ENCODE measurements at places on chromosomes 2 and 18.

- DNase-seq = no peak
Measured at GRCh38 chr2:236550290-236550689, 19.3 kb upstream of the ACKR3 start.

DNA sequence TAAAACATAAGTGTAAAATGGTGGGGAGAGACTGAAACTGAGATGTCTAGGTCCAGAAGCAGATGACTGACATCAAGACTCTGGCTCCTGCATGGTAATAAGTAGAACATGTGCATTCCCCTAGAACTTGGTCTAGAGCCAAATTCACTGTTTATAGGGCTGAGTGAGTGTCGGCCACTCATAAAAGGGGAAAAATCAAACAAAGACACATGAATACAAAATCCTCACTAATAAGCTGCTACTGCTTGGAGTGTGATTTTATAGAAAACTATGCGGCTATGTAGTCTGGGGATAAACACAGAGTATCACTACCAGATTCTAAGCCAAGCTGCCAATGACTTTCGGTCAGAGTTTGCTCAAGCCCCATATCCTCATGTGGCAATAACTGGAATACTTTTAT lies 1080.8 kb upstream of the DDX18 start:
- DNase-seq = no peak

- DNase-seq = peak; percentile 24
Measured at GRCh38 chr18:78542204-78542603, 437.4 kb upstream of the SALL3 start.

DNA sequence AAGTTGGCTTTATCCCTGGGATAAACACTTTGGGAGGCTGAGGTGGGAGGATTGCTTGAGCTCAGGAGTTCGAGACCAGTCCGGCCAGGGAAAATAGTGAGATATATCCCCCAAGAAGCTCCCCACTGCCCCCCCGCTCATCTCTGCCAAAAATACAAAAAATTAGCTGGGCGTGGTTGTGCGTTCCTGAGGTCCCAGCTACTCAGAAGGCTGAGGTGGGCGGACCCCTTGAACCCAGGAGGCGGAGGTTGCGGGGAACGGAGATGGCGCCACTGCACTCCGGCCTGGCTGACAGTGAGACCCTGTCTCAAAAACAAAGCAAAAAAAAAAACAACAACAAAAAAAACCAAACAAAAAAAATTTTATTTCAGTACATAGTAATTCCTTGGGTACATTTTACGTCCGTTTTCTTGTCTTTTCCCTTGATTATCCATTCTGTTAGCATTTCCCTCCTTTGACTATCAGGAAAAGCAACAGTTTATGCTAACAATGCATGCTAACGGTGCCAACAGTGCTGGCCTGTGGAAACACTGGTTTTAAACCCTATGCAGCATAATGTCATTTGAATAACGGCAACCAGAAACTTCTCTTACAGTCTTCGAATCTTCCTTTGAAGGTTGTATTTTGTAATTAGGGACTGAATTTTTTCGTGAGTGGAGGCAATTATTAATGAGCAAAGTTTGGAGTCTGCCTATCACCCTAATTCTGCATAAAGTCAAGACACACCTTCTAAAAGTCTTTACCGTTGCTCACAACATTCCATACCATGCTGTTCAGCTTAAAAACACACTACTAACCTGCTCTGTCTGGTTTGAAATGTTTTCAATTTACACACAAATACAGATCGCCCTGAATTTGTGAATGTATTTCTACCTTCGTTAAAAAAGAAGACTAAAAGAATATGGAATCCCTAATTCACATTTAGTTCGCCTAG lies 721 bp upstream of the MIB1 start:
- DNase-seq = peak; percentile 15

DNA sequence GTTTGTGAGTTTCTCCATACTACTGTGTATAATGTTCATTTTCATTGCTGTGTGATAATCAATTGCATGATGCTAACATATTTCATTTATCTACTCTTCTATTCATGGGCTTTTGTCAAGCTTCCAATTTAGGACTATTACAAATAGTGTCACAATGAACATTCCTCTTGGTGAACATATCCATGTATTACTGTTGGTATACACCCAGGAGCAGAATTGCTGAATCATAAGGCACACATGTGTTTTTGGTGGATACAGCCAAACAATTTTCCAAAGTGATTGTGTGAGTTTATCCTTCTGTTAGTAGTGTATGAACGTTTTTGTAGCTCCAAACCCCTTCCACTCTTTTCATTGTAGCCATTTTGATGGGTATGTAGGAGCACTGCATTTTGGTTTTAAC lies 101.6 kb upstream of the COPS8 start:
- no peak for DNase-seq

- no peak for DNase-seq
Measured at GRCh38 chr2:176081837-176082524, 1.8 kb downstream of the EVX2 start.

DNA sequence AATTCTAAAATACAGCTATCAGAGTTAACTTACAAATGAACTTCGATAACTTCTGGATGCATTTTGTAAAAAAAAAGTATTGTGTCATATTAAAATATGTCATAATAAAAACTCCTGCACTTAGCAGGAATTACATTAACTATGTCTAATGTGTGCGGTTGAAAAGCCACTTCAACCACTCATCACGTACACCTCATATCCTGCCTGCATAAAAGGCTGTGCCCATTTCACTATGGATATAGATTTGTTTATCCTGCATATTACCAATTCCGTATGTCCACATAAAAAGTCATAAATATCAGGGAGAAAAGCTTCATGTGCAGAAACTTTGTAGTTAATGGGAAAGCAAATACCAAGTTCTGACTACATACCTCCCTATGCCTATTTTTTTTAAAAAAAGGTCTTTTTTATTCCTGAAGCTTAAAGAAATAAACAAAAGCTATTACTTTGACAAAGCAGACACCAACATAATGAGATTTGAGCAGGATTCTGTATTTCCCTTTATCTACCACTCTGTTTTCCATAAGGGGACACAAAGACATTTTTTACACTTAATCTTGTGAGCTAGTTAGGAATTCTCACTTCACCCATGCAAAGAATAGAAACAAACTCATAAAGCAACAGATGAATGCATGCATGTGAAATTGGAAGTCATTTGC lies 96.1 kb downstream of the PPP1R1C start:
- DNase-seq = no peak

DNA sequence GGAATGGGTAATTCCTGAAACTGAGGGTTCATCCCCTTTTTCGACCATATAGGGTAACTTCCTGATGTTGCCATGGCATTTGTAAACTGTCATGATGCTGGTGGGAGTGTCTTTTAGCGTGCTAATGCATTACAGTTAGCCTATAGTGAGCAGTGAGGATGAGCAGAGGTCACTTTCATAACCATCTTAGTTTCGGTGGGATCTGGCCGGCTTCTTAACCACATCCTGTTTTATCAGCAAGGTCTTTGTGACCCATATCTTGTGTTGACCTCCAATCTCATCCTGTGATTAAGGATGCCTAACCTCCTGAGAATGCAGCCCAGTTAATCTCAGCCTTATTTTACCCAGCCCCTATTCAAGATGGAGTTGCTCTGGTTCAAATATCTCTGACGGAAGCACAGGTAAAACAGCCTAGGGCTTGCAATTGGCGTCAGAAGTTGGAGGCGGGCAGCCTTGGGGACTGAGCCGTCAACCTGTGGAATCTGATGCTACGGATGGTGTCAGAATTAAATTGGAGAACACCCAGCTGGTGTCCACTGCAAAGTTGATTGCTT lies 19.5 kb downstream of the RALBP1 start:
- no peak for DNase-seq

DNA sequence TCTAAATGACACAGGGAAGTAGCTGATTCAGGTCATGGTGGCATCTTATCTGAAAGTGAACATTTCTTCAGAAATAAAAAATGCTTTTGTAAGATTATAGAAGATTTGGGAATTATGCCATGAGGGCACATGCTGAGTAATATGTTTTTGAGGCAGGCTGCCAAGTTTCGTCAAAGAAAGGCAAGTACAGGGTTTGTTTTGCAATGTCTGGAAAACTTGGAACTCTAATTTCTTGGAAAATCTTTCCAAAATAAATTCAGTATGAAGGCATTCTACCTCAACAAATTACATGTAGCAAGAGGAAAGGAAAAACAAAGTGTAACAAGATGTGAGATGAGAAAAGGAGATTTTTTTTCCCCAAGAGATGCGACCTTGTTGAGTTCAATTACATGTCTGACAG lies 167.7 kb downstream of the PLCL1 start:
- DNase-seq = peak; percentile 84

GRCh38 chr18:79951545-79952455 lies at the start of gene SLC66A2:
SLC66A2 (minus strand) TSS chr18:79951653; CDS start chr18:79950926, 727 bp downstream.
- DNase-seq = peak; percentile 89

GRCh38 chr2:85168942-85169341 lies 35.8 kb downstream of the TCF7L1 start:
- DNase-seq = no peak

- DNase-seq = no peak
Measured at GRCh38 chr2:197502201-197502600, 2.0 kb downstream of the HSPE1 start.

DNA sequence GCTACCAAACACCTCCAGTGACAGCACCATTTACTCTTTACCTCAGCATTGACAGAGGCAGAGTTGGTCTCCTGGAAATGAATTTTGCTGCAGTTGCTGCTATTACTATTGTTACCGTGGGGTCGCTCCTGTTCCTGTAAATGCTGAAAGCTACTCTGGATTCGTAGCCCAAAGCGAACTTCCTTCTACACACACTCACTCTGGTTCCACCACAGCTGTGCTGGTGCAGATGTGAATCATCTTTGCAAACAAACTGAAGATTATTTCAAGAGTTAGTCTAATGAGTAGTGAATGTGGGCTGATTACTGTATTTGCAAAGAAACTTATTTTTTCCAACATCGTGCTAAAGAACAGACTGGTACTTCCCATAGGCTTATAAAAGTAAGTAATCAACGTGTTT lies 304.0 kb downstream of the LPIN1 start:
- no peak for DNase-seq

DNA sequence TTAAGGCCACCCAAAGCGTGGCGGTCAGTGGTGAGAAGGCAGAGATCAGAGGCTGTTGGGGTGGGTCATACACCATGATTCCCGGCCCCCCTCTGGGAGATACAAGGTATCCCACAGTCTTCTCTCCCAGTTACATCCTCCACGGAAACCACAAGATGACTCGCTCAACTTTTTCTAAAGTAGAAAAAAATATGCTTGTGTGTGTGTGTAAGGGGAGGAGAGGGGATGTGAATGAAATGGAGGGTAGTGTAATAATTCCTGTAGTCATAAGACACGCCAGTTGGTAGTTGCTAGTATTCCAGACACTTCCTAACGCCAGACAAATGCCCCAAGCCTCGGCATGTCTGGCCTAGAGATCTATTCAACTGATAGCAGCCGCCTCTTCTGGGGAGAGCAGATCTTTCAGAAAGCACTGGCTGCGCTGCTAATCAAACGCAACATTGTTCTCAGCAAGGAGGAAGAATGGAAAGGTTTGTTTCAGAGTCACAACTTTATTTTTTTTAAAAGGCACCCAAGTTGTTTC lies 143.5 kb downstream of the TGIF1 start:
- peak; percentile 93 for DNase-seq

DNA sequence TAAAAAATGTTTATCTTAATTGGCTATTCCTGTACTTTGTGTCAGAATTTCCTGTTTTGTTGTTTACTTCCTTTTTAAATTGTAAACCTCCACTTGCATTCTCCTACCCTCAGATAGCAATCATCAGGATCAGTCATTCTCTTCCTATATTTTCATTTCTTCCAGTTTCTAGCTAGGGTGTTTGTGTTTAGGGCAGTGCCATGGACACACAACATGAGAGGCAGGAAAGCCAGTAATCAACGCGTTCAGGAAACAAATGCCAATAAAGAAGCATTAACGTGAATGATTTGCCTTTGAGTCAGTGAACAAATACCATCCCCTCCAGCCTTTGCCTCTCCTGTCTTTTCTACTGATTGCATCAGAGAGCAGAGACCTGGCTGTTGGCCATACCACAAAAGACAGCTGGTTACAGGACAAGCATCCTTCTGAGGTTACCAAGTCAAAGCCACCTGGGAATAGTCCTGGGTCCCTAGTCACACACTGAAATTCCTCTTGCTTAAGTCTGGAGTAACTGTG lies 56.7 kb upstream of the FHL2 start:
- DNase-seq = peak; percentile 13

DNA sequence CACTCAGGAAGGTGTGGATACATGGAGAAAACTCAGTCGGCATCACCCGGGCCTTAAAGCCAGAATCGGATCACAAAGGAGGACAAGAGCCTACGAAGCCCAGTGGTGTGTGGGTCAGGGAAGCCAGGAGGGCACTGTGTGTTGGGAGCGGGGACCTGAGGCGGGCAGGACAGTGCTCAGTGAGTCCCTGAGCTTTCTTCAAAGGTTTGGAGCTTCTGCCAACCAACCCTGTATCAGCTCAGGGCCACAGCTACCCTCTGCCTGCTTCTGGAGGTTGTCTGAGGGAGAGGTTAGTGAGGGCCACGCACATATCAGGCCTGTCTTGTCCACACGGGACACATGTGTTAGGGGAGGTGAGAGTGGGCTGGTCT lies 52.4 kb downstream of the DYSF start:
- no peak for DNase-seq

DNA sequence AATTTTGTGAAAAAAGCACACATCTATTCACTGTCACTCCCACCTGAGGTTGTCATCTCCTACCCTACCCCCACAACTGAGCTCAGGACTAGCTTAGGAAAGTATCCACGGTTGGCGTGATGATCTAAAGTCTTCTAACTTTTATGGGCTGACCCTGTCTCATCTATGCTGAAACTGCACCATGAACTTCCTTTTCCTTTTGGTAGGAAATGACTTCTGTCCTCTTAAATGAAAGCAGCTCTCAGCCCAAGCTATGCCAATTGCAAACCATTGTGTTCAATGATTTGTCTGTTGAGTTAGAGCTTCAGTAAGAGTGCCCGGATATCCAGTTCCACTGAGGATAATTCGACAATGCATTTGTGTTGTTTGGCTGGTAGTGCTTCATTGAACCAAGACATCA lies 52.7 kb downstream of the ARHGAP25 start:
- no peak for DNase-seq

DNA sequence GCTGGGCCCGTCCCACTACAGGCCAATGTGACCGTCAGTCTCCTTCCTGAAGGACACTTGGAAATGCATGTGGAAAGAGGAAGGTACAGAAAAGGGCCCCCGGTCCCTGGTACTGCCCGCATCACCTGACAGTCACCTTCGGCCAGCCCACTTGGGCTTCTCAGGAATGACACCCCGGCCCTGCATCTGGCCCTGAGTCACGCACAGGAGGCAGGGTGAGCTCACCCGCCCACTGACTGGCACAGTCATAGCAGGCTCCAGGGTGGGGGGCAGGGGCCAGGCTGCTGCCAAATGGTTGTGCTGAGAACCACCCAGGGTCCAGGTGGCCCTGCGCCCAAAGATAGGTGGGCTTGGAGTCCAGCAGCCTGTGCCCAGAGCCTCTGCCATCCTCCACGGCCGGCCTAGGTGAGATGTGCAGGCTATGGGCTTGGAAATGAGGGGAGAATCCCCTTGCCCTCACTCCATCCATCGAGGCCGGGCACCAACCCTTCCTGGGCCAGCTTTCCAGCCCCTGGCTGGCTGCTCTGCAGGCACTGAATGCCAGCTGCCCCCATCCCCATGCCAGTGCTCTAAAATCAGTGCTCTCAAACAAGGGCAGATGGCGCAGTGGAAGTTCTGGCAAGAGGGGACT lies 14.1 kb downstream of the EMX1 start:
- no peak for DNase-seq

All from umbilical cord (tissue), 2 donors.